Fibroblast of mammary gland (primary cell): ENCODE measurements at places on chromosomes 12 and 14.
A peak's percentile ranks its signal among the peaks of the same experiment; 100 is the strongest.

GRCh38 chr12:40194846-40195245 lies 30.0 kb upstream of the LRRK2 start:
- no peak for DNase-seq

- DNase-seq = no peak
Observed at GRCh38 chr14:95703341-95703740, 10.6 kb downstream of the TCL1A start.

- DNase-seq = no peak
Observed at GRCh38 chr12:2776129-2776806, 18.5 kb upstream of the FKBP4 start.

DNA sequence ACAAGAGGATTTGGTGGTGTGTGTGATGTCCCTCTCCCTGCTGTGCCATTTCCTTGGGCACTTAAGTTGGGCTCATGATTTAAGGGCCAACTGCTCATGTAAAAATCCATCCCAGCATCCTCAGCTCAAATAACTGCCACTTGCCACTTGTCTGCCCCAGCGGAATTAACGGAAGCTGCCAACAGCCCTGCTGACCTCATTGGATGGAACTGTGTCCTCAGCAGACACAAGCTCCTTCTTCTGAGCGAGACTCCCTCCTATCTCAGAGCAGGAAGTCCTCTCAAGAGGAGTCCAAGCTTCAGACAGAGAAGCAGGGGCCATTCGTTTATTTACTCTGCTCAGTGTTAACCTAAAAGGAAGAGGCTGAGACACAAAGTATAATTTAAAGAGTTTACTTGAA lies 29.6 kb upstream of the PRMT8 start:
- no peak for DNase-seq

DNA sequence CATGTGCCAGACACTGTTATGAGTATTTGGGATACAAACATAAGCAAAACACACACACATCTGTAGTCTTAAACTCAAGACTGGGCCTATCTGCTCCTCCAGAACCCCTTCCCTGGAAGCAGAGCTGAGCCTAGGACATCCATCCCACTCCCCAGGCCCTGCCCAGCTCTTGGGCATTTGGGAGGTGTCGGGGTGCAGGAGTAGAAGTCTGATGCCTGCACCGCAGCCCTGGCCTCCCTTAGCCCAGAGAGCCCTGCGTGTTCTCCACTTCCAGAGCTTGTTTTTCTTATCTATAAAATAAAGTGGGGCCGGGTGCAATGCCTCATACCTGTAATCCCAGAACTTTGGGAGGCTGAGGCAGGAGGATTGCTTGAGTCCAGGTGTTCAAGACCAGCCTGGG lies 11.7 kb downstream of the HSP90AA1 start:
- no peak for DNase-seq

DNA sequence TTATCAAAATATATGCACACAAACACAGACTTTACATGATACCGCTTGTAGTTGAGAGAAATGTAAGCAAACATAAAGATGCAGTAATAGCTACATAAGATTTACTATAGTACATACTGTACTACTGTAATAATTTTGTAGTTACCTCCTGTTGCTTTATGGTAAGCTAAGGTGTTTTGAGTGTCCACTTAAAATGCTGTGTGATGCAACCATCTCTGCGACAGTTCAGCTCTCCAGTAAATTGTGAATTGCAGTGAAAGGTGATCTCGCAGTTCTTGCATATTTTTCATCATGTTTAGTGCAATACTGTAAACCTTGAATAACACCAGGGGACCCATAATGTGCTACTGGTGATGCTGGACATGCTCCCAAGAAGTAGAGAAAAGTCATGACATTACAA lies 21.6 kb downstream of the ZC3H14 start:
- no peak for DNase-seq

GRCh38 chr14:101357559-101358319 lies 203.6 kb upstream of the DIO3 start:
- no peak for DNase-seq

DNA sequence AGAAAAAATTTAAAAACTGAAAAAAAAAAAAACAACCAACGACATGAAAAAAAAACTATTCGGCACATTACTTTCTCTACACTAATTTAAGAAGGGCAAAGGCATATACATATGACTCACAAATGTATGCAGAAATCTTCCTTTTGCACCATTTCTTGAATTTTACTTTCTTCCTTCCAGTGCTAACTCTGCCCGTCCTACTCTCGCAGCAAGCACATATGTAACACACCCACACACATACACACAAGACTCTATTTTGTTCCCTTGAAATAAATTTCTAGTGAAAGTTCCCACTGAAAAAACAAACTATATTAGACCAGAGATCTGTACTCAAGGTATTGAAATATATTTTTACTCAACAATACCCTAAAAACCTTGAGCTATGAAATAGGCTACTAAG lies 14.6 kb downstream of the BTG1 start:
- no peak for DNase-seq

GRCh38 chr12:132600048-132601032 lies 10.0 kb downstream of the LRCOL1 start:
- DNase-seq = peak; percentile 61

GRCh38 chr14:64970041-64970440 lies 2.1 kb downstream of the RAB15 start:
- DNase-seq = no peak

DNA sequence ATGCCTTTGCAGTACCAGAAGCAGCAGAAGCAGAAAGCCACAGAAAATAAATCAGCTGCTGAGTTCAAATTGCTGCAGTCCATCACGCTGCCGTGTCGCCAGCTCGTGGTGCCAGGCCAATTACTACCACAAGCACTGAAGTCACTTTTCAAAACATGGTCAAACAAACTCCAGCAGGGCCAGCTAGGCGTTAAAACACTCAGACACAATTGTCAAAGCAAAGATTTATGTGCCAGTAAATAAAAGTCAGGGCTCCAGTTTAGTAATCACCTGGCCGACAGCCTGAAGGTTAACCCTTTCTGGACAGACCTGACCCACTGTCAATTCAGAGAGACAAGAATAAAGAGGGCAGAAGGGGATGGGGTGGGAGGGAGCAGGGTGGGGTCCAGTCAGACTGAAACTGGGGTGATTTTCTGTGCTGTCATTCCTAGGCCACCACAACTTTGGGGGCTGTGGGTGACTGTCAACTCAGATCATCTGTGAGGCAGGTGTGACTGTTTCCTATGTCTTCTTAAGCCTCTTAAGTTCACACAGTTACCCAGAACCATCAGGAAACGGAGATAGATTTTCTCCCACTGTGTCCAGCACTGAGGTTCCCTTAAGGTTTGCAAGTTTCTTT lies 109.8 kb upstream of the FUT8 start:
- no peak for DNase-seq

DNA sequence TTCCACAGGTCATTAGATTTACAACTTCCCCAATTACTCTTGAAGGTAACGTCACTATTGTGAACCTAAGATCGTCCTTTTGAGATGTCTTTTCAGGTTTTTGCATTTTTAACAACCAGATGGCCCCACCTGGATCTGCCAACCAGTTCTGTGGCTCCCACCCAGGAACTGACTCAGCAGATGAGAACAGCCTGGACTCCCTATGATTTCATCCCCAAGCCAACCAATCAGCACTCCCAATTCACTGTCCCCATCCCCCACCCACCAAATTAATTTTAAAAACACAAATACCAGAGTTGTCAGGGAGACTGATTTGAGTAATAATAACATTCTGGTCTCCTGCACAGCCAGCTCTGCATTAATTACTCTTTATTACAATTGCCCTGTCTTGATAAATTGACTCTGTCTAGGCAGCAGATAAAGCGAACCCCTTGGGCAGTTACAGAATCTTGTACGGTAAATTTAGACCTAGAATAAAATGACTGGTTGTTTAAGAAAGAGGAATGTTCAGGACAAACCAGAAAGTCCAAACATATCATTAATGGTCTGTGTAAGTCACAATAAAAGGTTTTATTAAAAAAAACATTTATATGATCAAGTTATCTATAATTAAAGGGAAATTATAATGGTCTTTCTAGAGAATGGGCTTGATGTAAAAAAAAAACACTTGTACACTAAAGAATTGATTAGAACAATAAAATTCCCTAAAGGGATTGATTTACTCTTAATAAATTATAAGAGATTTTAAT lies 55.8 kb downstream of the COX16 start:
- DNase-seq = no peak
